ENCODE measurements at places on chromosomes 11 and 22.

DNA sequence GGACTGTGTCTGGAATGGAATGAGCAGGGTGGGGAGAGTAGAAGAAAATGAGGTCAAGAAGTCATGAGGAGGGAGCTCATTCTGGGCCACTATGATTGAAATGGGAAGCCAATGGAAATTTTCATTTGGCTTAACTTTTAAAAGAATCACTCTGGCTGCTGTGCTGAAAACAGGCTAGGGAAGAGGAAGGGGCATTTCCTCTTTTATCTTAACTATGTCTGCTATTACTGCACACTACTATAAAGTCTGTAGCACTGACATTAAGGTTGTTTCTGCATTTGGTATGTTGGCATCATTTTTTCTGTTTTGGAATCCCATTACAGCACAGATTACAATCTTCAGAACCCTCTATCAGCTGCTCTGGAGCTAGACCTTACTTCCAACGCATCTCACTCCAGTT lies 8.2 kb downstream of the PATL1 start:
- H3K36me3 ChIP-seq: peaks cover 23% of the 10 kb centered on the region
- peaks cover 26% of the 10 kb centered on the region for H3K4me1 ChIP-seq
- no peak overlapping the region for H3K4me3 ChIP-seq
- no peaks in the 10 kb centered on the region for H3K27me3 ChIP-seq
- DNase-seq: no peak

DNA sequence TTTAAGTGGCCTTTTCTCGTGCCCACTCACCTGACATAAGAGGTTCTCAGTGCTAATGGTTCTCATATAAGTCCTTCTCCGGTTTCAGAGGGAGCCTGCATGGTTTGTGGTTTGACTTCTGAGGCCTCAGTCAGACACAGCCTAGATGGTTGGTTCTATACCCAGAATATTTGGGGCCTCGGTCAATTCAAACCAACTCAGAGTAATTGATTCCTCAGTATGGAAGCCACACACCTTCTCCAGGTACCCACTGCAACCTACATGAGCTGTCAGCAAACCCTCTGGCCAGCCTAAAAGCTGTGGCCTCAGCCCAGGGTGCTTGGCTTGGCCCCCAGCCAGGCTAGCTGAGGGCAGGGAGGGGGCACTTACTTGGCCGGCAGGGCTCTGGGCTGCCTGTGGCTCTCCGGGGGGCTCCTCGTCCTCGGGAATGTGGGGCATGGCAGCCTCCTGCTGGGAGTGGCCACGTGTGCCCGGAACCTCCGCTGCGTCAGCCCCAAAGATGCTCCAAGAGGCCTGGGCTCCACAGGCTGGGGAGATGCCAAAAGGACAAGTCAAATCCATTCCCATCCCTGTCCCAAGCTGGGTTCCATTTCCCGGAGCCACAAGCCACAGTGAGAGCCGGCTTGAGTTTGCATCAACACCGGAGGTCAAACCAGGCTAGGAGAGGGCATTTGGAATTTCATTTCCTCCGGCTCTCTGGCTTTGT lies 41.7 kb downstream of the IRAG1 start:
- no peak for DNase-seq
- H3K4me3 ChIP-seq: no peak overlapping the region
- peaks cover 15% of the 10 kb centered on the region for H3K4me1 ChIP-seq
- no peak overlapping the region for H3K27ac ChIP-seq

- DNase-seq: no peak
- H3K4me1 ChIP-seq: no peaks in the 10 kb centered on the region
- no peak overlapping the region for H3K4me3 ChIP-seq
- H3K27me3 ChIP-seq: no peaks in the 10 kb centered on the region
- no peaks in the 10 kb centered on the region for H3K36me3 ChIP-seq
These were observed 566.4 kb downstream of the METTL15 start for GRCh38 chr11:28674433-28675103.

DNA sequence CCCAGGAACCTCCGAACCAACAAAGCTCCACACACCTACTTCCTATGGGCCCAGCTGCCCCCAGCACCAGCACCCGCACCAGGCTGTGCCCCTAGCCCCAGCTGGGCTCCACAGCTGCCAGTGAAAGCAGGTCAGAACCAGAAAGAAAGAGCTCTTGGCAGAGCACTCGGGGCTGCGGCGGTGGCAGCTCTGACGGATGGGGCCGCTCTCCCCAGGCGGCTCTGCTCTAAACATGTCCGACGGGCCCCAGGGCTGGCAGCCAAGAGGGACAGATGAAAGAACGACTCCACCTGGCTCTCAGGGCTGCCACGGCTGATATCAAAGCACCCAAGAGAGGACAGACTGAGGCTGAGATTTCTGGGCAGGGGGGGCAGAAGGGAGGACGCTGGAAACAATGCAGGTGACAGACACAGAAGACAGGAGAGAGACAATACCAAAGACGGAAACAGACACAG lies 25.7 kb downstream of the LRFN4 start:
- H3K27ac ChIP-seq: no peak overlapping the region
- no peak for DNase-seq
- H3K4me1 ChIP-seq: peaks cover 13% of the 10 kb centered on the region
- H3K36me3 ChIP-seq: no peaks in the 10 kb centered on the region

DNA sequence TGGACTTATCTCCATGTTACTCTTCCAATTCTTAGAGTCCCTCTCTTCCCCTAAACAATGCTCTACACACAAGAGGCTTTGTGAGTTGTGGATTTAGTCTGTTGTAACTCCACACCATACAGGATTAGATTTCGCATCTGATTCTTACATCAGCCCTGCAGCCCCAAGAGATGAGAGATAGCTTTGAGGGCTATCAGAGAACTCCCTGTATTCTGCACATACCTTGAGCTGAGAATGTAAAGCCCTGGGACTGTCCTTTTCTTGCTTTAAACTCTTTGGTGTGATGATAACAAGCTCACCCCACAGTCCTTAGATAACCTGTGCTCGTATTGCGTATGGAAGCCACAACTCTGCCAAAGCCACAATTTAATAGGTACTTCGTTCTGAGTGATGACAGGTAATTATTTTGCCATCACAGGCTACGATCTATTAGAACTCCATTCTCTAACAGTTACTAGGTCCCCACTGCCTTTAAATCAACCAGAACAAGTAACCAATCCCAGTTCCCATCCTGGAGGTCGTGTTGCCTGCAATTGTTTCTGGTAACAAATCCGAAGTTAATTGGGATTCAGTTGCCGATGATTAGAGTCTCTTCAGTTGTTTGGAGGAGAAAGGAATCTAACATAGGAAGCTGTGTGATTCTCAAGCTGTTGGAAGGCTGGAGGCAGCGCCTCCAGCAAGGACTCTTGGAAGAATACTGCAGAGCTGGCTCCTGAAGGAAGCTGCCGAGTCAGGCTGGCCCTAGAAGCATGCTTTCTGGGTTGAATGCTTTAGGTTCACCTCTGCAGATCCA lies 1.3 kb upstream of the PARVG start:
- no peak overlapping the region for H3K27ac ChIP-seq
- H3K4me1 ChIP-seq: peaks cover 16% of the 10 kb centered on the region
- peaks cover 8% of the 10 kb centered on the region for H3K27me3 ChIP-seq
- peaks cover 4% of the 10 kb centered on the region for H3K36me3 ChIP-seq
- no peak for DNase-seq

DNA sequence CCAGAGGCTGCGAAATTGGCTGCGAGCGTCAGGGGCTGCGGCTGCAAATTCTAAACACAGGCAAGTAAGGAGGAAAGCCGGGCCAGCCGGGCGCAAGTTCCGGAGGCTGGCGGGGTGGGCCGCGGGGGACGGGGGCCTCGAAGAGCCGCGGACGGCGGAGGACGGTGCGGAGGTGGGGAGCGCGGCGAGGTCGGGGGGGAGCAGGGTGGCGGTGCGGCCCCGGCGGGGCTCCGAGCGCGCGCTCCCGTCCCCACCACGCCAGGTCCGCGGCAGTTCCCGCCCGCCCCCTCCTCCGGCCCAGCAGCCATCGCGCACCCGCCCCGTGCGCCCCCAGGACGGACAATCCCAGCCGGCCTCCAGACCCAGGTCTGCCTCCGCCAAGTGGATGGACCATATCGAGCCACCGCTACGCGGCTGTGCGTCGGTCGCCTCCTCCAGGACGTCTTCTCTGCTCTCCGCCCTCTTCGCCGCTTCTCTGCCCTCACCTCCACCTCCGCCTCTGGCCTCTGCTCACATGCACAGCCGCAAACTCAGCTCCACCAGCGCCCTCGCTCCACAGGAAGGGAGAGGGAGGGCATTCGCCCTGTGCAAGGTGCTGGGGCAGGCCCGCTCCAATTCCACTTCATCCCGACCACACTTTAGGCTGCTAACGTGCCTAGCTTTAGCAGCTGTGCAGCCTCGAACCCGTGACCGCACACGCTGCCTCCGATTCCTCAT lies 7.2 kb downstream of the ELFN2 start:
- H3K4me1 ChIP-seq: peaks cover 28% of the 10 kb centered on the region
- no peak for DNase-seq
- no peaks in the 10 kb centered on the region for H3K36me3 ChIP-seq
- H3K27ac ChIP-seq: no peak overlapping the region

GRCh38 chr11:108926171-108926840 lies 261.4 kb downstream of the DDX10 start:
- no peak overlapping the region for H3K4me3 ChIP-seq
- peaks cover 6% of the 10 kb centered on the region for H3K4me1 ChIP-seq
- H3K27ac ChIP-seq: no peak overlapping the region
- H3K27me3 ChIP-seq: no peaks in the 10 kb centered on the region
- H3K36me3 ChIP-seq: peaks cover 10% of the 10 kb centered on the region
- no peak for DNase-seq

- H3K27ac ChIP-seq: no peak overlapping the region
- H3K36me3 ChIP-seq: peaks cover 6% of the 10 kb centered on the region
- no peak for DNase-seq
- H3K4me3 ChIP-seq: no peak overlapping the region
- H3K4me1 ChIP-seq: peaks cover 3% of the 10 kb centered on the region
These were observed 6.6 kb upstream of the RPS6KA4 start for GRCh38 chr11:64352099-64352994.

- H3K4me3 ChIP-seq: no peak overlapping the region
- no peak for DNase-seq
- H3K4me1 ChIP-seq: peaks cover 30% of the 10 kb centered on the region
- H3K27ac ChIP-seq: no peak overlapping the region
These were observed 45.1 kb downstream of the PTPRJ start for GRCh38 chr11:48025293-48025983.

DNA sequence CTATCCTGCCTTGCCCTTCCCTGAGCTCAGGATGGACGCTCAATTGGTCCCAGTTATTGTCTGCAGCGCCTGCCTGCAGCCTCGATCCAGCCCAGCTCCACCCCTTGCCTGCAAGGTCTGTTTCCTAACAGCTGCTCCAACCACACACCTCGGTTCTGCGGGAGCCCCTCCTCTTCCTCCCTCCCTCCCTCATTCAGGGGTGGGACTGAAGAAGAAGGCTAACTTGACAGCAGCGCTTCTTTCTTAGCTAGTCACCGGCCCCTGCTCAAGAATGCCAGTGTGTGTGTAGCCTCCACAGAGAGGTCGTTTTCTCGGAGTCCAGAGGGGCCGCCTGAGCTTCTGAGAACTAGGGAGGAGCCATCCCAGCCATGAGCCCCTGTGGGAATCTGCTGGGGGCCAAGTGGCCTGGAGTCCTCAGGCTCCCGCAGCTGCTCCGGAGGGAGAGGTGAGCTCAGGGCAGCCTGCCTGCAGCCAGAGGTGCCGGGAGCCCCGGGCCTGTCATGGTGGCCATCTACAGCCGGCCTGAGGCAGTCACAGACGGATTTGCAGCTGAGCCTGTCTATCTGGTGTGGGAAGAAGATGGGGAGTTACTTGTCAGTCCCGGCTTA lies 36.1 kb downstream of the LIMK2 start:
- H3K27ac ChIP-seq: peak overlapping the region; percentile 79
- H3K4me1 ChIP-seq: peaks cover 21% of the 10 kb centered on the region
- DNase-seq: peak; percentile 73
- H3K27me3 ChIP-seq: no peaks in the 10 kb centered on the region
- peak overlapping the region; percentile 73 for H3K4me3 ChIP-seq

Data from activated naive CD8-positive, alpha-beta T cell treated with anti-CD3 and anti-CD28 coated beads, Interleukin-2, amount 10 ng/mL, durations not matched to agents 7 days and 5 days (primary cell).